ENCODE measurements at places on chromosomes 4 and X.

GRCh38 chr4:153518637-153519389 lies 52.7 kb downstream of the TMEM131L start:
- DNase-seq, result no peak

GRCh38 chr4:86330961-86331742 lies 28.7 kb downstream of the MAPK10 start:
- no peak for DNase-seq

DNA sequence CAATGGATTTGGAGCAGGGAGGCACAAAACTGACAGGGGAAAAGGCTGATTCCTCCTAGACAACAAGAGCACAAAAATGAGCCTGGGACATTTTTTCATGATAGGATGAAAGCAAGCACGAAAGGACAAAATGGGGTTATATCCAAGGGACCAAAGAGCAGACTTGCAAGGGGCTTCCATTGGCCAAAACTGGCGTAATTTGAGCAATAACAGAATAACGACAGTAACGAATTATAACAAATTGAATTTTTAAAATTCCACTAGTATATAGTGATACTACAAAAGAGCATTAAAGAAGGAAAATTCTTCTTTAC lies 10.3 kb downstream of the SPP1 start:
- no peak for DNase-seq

GRCh38 chr4:79273915-79274314 lies 51.9 kb downstream of the NAA11 start:
- DNase-seq, result no peak

GRCh38 chr4:126957556-126957955 lies 675.2 kb upstream of the INTU start:
- DNase-seq, result no peak

DNA sequence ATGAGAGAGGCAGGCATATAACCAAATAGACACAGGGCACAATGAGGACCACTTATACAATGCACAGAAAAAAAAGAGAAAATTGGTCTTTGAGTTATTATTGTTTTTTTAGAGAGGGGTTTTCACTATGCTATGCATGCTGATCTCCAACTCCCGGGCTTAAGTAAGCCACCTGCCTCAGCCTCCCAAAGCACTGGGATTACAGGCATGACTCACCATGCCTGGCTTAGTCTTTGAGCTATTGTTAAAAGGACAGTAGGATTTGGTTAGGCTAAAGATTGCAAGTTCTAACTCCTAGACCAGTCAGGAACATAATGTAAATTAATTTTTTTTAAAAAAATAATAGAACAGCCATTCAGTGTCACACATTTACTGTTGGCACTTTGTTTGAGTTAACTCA lies 340.1 kb downstream of the GPAT3 start:
- DNase-seq, result peak; percentile 70

DNA sequence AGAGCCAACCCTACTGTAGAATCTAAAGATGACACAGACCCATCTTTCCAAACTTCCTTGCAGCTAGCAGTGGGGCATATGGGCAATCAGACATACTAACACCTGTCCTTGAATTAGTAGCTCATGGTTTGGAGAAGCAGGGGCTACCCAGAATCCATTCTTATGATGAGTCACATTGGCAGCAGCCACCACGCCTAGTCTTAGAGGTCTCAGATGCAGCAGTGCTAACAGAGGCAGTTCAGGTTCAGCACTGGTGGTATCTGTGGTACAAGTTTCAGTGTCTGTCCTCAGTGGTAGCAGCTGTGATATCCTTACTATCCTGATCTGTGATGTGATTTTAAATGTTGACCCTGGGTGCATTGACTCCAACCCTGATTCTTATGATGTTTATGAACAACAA lies 68.1 kb downstream of the FRMPD4 start:
- no peak for DNase-seq

- no peak for DNase-seq
Observed at GRCh38 chr4:153365003-153365402, 20.5 kb downstream of the MND1 start.

GRCh38 chr4:143358923-143359643 lies 22.4 kb downstream of the GAB1 start:
- DNase-seq, result no peak

DNA sequence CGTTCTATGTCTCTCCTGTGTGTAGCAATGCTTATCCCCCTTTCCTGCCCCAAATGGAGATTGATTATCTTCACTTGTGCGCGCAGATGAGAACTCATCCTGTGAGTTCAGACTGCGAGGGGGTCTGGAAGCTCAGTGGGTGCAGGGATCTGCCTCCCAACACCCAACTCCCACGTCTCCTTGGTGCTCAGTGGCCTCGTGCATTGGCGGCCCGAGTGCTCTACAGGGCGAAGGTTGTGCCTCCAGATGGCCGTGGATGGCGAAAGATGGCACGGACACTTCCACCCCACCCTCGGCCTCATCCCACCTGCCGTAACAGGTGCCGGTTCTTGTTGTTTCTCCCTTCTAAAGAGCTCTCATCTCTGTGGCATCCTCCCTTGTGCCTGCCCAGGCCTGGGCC lies 45.1 kb upstream of the SORCS2 start:
- DNase-seq, result no peak

GRCh38 chrX:17456526-17456925 lies 81.5 kb downstream of the NHS start:
- DNase-seq, result no peak

GRCh38 chrX:154525606-154526490 lies 9.8 kb upstream of the FAM3A start:
- no peak for DNase-seq

- DNase-seq, result no peak
Observed at GRCh38 chr4:3226467-3226866, 22.5 kb upstream of the MSANTD1 start.

GRCh38 chr4:105186701-105187161 lies 40.1 kb downstream of the TET2 start:
- DNase-seq, result no peak

DNA sequence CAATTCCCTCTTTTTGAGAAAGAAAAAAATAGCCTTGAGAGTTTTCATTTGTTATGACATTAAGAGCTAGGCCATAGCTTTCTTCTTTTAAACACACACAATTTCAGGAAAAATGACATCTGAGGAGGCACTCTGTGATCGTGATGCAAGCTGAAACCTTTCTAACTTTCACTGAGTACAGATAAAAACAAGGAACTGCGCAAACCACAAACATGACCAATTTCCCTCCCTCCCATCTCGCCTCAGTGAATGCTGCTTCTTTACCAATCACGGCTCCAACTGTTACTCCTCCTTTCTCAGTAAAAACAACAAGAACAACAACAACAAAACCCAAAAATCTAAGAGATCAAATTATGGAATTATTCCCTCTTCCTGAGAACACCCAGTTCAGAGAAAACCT lies 626.8 kb downstream of the TLL1 start:
- DNase-seq, result no peak

DNA sequence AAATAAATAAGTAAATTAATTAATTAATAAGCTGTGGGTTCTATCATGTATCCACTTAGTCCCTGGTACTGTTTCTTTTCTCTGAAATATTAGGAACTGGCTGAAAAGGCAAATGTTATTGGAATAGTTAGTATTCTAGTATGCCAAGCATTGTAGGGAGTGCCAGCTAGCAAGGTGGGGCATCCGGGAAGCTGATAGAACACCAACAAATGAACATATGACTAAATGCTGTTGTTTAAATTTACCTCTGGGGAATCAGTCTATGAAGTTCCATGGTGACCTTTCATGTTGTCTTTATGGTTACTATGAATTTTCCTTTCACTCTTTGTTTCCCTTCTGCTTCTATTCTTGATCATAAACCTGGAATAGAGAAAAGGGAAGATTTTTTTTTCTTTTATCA lies 32.7 kb downstream of the NUDT6 start:
- DNase-seq, result no peak

- DNase-seq, result peak; percentile 88
Observed at GRCh38 chr4:6720202-6720699, 4.3 kb downstream of the BLOC1S4 start.

DNA sequence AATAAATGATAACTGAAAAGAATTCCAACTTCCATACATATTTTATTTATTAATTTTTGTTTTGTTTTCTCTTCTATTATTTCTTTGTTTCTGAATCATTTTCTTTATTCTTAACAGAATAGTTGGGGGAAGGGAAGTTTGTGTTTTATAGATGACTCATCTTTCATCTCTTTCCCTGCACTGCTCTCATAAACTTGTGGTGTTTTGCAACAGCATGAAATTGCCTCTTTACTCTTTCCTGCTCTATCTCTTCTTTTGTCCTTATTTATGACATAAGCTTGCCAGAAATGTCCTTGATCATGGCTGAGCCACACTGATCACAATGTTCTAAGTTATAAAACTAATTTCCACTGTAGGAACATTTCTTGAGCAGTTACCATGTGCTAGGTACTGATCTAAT lies 22.3 kb downstream of the QRFPR start:
- no peak for DNase-seq

GRCh38 chr4:108902769-108903168 lies 139.9 kb upstream of the ETNPPL start:
- DNase-seq, result no peak

- DNase-seq, result no peak
Observed at GRCh38 chrX:44954562-44954961, 81.6 kb downstream of the KDM6A start.

- DNase-seq, result no peak
Observed at GRCh38 chr4:189081826-189082225, 858.8 kb upstream of the FRG1 start.

- DNase-seq, result peak; percentile 63
Observed at GRCh38 chr4:54230484-54231418, 1.7 kb downstream of the PDGFRA start.

DNA sequence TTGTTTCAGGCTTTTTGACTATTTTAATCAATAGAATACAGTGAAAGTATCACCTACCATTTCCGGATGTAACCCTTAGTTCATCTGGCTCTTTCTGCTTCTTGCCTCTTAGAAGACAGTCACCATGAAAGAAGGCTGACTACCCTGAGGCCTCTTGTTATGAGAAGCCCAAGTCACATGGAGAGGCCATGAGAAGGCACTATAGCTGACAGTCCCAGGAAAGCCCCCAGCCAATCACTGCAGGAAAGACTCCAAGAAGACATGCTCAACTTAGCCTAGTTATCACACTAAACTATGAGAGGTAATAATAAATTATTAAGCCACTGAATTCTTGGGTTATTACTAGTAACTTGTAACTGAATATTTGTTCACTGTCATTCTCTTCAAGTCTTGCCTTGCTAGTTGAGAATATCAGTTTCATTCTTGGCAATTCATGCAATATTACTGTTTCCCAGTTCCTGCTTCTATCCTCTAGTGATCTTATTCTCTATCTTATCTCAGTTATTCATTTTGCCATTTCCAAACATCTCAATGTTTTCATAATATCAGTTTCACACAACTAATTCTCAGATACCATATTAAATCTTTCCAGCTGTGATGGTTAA lies 57.1 kb upstream of the GUCY1A1 start:
- no peak for DNase-seq

- no peak for DNase-seq
Observed at GRCh38 chrX:41327341-41327740, 6.6 kb upstream of the DDX3X start.

- no peak for DNase-seq
Observed at GRCh38 chr4:152064753-152065152, 303.9 kb upstream of the GATB start.

DNA sequence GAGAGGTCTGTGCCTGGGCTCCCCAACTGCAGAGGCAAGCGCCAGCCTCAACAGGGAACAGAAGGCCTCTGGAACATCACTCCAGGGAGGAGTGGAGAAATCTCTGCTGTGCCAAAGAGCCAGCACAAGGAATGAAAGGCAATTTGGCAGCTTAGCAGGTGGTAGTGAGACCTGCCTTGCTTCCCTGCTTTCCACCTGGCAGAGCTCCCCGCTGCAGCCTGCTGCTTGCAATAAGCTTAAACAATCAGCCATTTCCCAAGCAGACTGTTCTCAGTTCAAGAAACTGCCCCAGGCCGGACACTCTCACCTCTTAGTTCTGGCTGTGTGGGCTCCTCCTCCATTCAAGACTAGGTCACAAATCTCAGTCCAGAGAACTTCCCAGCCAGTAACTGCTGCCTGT lies 370.6 kb downstream of the MAGEB5 start:
- DNase-seq, result peak; percentile 71

GRCh38 chr4:28179126-28179525 lies 1318.5 kb downstream of the STIM2 start:
- DNase-seq, result no peak

DNA sequence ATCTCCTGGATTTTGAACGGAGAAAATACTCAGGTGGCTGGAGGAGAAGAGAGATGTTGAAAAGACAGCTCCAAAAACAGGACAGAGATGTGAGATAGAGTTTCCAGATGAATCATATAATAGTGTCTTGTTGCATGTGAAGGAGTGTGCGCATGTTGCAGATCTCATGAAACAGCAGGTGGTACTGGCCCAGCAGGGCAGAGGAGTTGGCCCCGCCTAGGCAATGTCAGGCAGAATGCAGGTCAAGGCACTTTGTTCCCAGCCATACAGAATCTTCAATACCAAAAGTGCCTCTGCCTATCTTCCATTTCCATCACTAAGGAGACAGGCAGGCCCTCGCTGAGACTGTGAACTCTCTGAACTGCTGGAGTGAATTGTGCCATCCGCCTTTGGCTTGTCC lies 63.9 kb upstream of the FAT1 start:
- no peak for DNase-seq

GRCh38 chrX:131779306-131779705 lies 235.4 kb downstream of the OR13H1 start:
- DNase-seq, result no peak

GRCh38 chr4:112378858-112379257 lies 81.7 kb downstream of the ALPK1 start:
- DNase-seq, result no peak

DNA sequence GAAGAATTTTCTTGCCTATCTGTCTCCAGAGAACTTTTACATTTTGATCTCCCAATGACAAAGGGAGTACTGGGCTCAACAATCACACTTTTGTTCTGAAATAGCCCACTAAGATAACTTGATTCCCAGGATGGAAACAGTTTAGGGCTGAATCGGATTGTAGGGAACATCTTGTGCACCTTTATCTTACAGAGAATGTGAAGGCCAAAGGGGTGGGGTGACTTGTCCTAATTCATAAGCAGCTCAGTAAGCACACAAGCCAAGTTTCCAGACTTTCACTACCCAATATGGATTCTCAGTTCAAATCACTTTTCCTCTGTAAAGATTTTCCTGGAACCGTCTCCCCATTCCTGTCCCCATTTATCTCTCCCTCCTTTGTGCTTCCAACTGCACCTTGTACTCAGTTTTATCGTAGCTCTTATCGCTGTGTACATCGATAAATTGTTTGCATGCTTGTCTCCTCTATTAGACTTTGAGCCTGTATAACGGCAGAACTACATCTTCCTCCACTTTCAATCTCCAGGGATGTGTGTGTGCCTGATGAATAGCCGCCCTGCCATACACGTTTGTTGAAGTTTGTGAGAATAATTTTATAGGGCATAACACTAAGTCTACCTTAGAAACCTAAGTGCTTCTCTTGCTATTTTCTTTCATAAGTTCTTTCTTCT lies 77.4 kb downstream of the MBNL3 start:
- no peak for DNase-seq

Measured in islet precursor cell (in vitro differentiated cells).